ENCODE measurements at places on chromosomes 13 and 19. TPM values are rescaled to one million over a fixed set of nuclear protein-coding genes. Genes with fewer than 3 reads are reported as not detected.

- no peak for DNase-seq
Observed at GRCh38 chr13:112457485-112457884, 81.3 kb downstream of the SPACA7 start.

- DNase-seq: no peak
Observed at GRCh38 chr19:1449467-1450442, at the start of gene APC2. Gene APC2 (plus strand): TSS chr19:1450121. CDS start chr19:1453002, 2,881 bp downstream.

DNA sequence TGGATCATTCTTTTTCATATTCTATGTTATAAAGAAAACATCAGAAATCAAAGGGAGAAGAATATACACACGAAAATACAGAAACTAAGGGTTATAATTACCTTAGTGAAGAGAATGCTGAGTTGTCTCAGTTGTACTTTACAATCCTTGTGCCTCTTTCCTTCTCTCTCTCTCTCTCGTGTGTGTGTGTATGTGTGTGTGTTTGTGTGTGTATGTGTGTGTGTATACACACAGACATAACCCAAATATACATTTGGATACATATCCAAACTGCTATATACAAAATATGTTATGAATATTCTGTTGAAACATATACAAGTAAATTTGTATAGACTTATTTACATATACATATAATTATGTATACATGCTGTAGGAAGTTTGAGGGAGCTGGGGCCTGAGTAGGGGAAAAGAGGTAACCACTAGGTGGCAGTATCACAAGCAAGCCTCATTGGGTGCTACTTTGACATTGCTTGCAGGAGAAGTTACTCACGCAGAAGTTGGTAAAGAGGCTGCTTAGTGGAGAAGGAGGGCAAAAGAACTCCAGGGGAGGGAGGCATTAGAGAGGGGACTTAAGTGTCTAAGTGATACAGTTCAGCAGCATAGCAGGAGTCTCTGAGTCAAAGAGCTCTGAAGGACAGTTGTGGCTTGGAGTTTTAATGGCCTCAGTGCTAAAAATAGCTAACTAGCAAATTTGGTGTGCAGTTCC is 465.1 kb upstream of the PCDH20 start:
- peak; percentile 33 for DNase-seq

DNA sequence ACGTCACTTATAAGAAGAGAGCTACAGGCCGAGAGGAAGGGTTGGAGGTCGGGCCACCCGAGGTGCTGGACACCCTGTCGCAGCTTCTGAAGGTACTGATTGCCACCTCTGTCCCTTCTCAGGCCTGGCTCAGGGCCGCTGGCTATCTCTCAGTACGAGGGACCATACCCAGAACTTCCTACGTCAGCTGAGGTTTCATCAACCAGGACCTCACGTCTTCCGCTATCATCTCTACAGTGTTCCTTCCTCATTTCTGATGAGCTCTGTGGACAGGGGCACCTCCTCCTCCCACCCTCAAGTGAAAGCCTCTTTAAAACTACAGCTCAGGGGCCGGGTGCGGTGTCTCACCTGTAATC is 58.2 kb upstream of the USE1 start:
- DNase-seq: no peak

GRCh38 chr13:48574041-48574796 is 41.3 kb upstream of the RCBTB2 start:
- no peak for DNase-seq

DNA sequence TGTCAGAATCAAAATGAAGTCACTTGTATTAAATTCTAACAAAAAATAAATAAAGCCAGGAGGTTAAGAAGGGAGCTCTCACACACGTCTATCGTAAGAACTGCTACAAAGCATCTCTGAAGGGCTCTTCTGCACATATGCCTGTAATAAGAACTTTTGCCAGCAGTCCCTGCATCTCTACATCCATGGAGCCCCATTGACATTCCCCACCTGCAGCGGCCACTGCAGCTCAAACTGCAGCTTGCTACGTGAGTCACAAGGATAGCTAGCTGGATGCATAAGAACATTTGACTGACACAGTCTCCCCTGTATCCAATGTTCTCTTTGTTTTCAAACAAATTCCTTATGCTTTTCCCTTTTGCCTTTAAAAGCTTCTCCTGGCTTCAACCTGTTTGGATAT is 68.3 kb downstream of the DNAJC3 start:
- DNase-seq: no peak

- peak; percentile 42 for DNase-seq
Observed at GRCh38 chr19:41325947-41326706, 16.2 kb downstream of the CCDC97 start.

GRCh38 chr13:19967621-19968020 is 9.1 kb downstream of the ZMYM2 start:
- DNase-seq: no peak

GRCh38 chr13:20684546-20684945 is 19.0 kb upstream of the IL17D start:
- peak; percentile 65 for DNase-seq

GRCh38 chr19:49658566-49659442 is 6.9 kb downstream of the IRF3 start:
- DNase-seq: no peak

DNA sequence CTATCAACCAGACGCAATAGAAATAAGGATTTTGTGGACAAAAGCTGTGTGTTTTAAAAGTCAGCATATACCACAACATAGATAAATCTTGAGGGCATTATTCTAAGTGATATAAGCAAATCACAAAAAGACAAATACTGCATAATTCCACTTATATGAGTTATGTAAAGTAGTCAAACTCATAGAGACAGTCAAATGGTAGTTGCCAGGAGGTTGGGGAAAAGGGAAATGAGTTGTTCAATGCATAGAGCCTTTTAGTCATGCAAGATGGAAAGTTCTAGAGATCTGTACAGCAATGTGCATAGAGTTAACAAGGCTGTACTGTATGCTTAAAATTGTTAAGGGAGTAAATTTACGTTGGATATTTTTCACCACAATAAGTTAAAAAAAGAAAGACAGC is 244.7 kb downstream of the DCT start:
- DNase-seq: no peak

DNA sequence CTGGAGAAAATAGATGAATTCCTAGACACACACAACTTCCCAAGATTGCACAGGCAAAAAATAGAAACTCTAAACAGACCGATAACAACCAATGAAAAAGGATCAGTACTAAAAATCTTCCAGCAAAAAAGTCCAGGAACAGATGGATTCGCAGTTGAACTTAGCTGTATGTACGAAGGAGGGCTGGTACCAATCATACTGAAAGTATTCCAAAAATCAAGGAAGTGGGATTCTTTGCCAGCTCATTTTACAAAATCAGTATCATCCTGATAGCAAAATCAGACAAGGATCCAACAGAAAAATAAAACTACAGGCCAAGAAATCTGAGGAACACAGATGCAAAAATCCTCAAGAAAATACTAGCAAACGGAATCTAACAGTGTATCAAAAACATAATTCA is 6.5 kb upstream of the LILRB2 start:
- no peak for DNase-seq

- peak; percentile 76 for DNase-seq
Observed at GRCh38 chr19:53808710-53809125, 15.4 kb downstream of the NLRP12 start.

DNA sequence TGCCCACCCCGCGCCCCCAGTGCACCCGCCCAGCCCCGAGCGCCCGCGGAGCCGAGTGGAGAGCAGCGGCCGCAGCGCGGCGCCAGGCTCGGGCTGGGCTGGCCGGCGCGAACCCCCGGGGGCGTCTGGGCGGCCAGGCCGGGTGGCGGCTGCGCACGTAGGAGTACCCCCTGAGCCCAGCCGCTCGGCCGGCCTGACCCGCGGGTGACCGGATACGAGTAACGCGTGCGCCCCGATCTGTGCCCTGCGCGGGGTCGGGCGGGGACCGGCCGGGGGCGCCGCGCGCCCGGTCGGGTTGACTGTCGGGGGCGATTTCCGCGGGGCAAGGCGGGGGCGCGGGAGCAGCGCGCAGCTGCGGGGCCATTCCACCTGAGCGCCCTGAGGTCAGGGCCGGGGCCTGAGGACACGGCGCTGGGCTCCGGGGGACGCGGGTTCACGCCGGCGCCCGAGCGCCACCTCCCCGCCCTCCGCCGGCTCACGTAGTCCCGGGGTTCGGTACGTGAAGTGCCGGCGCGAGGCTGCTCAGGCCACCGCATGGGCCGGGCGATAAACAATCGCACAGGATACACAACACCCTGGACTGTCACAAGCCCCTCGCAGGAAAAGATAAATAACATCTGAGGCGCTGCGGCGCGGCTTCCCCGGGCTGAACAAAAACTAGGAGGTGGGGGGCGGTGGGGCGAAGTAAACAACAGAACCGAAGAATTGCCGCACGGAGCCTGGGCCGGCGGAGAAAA is 37.6 kb upstream of the FLT1 start:
- no peak for DNase-seq

- no peak for DNase-seq
Observed at GRCh38 chr13:112835796-112836195, 133.2 kb upstream of the MCF2L start.

DNA sequence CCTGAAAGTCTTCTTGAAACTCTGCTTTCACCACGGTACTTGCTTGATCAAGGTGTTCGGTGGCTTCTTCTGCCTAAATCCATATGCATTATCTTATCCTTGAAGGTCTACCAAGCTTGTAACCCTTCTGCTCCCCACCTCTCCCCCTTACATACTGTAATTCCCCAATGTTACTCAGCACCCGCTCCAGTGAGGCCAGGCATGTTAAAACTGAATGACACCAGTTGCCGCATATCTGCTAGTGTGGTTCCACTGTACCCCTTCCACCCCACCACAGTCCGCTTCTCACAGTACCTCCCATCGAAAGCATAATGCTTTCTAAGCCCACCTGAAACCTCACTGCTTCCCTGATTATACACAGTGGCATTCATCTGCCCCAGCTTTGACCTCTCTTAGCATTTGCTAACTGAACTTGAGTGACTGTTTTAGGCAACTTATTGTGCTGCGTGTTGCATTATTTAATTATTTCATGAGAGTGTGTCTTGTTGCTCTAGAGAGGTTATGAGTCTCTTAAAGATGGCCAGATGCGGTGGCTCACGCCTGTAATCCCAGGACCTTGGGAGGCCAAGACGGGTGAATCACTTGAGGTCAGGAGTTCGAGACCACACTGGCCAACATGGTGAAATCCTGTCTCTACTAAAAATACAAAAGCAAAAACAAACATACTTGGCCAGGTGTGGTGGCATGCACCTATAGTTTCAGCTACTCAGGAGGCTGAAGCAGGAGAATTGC is 87.6 kb upstream of the MBNL2 start:
- DNase-seq: peak; percentile 25

- peak; percentile 78 for DNase-seq
Observed at GRCh38 chr13:70249332-70250064, 141.2 kb upstream of the KLHL1 start.

DNA sequence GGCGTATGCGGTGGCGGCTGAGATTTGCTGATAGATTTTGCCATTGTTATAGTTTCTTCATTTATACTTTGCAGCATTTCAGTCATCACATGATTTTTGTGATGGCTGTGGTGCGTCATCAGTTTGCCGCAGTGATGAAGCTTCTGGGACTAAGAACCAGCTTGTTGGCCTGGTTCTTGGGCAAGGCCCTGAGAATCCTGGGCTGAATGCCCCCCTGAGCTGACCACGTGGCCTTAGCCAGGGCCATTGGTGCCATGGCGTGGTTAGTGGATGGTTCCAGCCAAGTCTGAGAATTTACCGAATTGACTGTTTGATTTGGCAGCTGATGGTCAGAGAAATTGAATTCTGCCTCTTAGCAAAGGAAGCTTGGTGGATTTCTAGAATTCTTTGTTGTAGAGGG is 17.8 kb downstream of the GATAD2A start:
- DNase-seq: no peak

DNA sequence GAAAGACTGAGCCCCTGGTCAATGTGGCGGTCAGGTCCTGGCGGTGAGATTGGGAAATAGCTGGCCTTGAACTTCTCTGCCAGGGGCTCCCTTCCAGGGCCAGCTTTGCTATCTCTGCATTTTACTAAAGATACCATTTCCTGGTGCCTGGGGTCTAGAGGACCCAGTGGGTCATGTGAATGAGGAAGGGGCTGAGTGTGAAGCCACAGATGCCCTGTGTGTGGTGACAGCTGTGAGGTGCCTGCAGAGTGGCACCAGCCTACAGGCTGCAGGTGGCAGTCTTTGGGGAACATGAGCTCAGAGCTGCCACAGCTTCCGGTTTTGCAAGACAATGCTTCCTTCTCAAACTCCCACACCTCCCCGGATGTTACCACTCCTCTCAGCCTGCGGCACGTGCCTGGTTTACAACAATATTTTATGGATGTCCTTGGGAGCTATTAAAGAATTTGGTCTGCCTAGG is 5.2 kb upstream of the MLNR start:
- peak; percentile 11 for DNase-seq

- DNase-seq: no peak
Observed at GRCh38 chr19:44051650-44052402, at the start of gene ZNF223. Gene ZNF223 (plus strand): TSS chr19:44052036. CDS start chr19:44055177, 3,141 bp downstream.

- DNase-seq: no peak
Observed at GRCh38 chr19:10089801-10090375, 3.8 kb downstream of the SHFL start.

GRCh38 chr13:62875118-62875640 is 1459.5 kb upstream of the PCDH20 start:
- DNase-seq: peak; percentile 2

GRCh38 chr19:8244442-8244841 is 35.3 kb downstream of the CERS4 start:
- DNase-seq: no peak

- DNase-seq: peak; percentile 38
Observed at GRCh38 chr19:41998246-41999020, 4.4 kb upstream of the ATP1A3 start.

- DNase-seq: no peak
Observed at GRCh38 chr19:15866636-15867035, 31.2 kb downstream of the CYP4F2 start.

GRCh38 chr19:46847528-46847927 is 3.1 kb downstream of the AP2S1 start:
- no peak for DNase-seq

GRCh38 chr19:42389899-42390298 is at the start of gene CNFN:
Gene CNFN (minus strand): TSS chr19:42390297. CDS start chr19:42389037, 1,260 bp downstream.
- DNase-seq: no peak

- DNase-seq: peak; percentile 4
Observed at GRCh38 chr13:78317030-78317429, 286.3 kb downstream of the POU4F1 start.

DNA sequence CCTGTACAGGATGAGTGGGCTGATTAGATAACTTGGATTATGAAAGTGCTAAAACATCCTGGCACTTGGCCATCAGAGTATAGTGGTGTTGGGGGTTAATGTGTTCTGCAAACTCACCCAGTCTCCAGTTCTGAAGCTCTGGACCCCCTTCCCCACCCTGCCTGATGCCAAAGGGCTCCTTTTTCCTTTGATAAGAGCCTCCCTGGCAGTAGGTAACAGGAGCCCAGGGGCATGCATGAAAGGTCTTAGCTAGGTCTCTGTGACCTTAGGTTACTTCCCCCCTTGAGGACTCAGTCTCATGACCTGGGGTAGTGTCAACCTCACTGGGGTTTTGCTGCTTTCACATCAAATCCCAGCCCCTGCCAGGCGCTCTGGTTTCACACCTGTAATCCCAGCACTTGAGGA is 2.5 kb downstream of the RPS28 start:
- DNase-seq: no peak

The GRIN3B gene
- total RNA-seq: 0.63 TPM

The FGF22 gene
- 1.3 TPM for total RNA-seq

The ATP4A gene
- not detected for total RNA-seq

The KLK4 gene
- total RNA-seq: not detected

The ZNF17 gene
- 7.8 TPM for total RNA-seq

The CACNG7 gene
- not detected for total RNA-seq

The TARM1 gene
- total RNA-seq: not detected

The KIRREL2 gene
- total RNA-seq: not detected

The MUC16 gene
- total RNA-seq: 0.15 TPM

The PRR36 gene
- total RNA-seq: 2.4 TPM
